ENCODE measurements at places on chromosomes 12 and 14.
A peak's percentile ranks its signal among the peaks of the same experiment; 100 is the strongest.

GRCh38 chr14:22555384-22556011 lies 33.5 kb downstream of the DAD1 start:
- DNase-seq, result peak; percentile 32

DNA sequence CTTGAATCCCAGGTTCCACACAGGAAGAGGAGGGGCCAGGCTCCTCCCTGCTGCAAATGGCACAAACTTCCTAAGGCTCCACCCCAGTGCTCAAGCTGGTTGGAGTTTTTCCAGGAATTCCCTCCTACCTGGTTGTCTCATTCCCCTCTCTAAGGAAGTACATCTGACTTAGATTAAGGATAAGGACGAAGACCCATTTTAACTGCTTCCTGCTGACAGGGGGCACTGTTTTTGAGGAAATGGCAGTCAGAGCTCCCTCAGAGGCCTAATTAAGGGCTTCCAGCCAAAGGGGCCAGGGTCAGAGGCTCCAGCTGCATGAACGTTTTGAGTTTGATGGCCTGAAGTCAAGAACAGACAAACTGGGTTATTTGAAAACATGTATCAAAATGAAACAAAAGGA lies 1084.7 kb downstream of the SLC6A15 start:
- no peak for DNase-seq

- DNase-seq, result no peak
These were observed 41.0 kb downstream of the HSD17B6 start for GRCh38 chr12:56804169-56804568.

GRCh38 chr12:28388879-28389278 lies 198.6 kb downstream of the CCDC91 start:
- DNase-seq, result no peak

- no peak for DNase-seq
These were observed 58.9 kb upstream of the PLEKHG3 start for GRCh38 chr14:64645220-64645892.

DNA sequence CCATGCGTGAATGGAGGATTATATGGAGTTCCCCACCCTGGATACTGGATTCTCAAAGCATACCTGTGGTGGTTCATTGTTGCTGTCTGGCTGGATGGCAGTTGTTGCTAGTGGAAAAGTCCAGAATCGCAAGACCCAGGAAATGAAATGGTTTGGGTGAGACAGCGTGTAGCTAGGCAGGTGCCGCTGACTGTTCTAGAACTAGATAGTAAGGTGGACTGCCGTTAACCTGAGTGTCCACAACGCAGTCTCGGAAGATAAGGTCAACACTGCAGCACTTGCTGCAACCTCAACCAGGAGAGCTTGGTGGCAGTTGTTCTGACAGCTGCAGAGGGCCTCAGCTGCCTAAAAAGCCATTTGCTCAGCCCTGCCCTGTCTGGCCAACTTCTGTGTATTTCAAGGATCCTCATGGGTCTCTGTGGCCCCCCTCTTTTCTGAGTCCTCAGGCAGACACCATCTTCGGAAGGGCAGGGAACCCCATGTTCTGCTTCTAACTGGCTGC lies 15.5 kb upstream of the IRF2BPL start:
- no peak for DNase-seq

Data from CD4-positive, alpha-beta T cell treated with Interferon alpha-2 for 1 hour (primary cell).